Sciatic nerve (tissue), 2 donors: ENCODE measurements at places on chromosomes 16 and 17. TPM values are rescaled to one million over a fixed set of nuclear protein-coding genes. Genes with fewer than 3 reads are reported as not detected.

- no peak for DNase-seq
Observed at GRCh38 chr16:55046916-55047315, 116.3 kb downstream of the IRX5 start.

GRCh38 chr17:76410328-76410965, 26.0 kb downstream of the SPHK1 start:
- no peak for DNase-seq

- DNase-seq, result no peak
Observed at GRCh38 chr17:82056729-82057621, 5.3 kb downstream of the GPS1 start.

DNA sequence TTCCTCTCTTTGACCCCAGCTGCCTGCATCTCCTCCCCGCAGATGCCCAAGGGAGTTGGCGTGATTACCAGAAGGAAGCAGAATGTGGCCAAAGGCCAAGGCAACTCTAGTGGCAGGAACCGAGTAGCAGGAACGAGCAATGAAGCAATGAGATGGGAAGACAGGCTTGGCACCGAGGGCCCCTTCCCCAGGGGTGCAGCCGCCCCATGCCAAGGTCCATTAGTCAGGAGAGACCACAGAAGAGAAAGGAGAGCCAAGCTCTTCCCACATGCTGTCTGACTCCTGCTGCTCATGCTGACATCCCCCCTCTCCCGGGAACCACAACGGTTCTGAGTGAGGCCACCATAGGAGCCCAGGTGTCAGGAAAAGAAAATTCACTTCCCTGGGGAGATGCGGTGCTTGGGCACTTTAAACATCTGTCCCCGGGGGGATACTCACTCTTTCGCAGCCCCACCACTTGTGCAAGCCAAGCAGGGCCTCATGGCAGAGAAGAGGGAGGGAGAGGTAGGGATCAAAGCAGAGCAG, 67.4 kb downstream of the MYO18A start:
- peak; percentile 84 for DNase-seq

GRCh38 chr16:65268331-65268730, 146.5 kb upstream of the CDH11 start:
- DNase-seq, result no peak

GRCh38 chr16:1214719-1215118, 10.3 kb downstream of the TPSG1 start:
- no peak for DNase-seq

DNA sequence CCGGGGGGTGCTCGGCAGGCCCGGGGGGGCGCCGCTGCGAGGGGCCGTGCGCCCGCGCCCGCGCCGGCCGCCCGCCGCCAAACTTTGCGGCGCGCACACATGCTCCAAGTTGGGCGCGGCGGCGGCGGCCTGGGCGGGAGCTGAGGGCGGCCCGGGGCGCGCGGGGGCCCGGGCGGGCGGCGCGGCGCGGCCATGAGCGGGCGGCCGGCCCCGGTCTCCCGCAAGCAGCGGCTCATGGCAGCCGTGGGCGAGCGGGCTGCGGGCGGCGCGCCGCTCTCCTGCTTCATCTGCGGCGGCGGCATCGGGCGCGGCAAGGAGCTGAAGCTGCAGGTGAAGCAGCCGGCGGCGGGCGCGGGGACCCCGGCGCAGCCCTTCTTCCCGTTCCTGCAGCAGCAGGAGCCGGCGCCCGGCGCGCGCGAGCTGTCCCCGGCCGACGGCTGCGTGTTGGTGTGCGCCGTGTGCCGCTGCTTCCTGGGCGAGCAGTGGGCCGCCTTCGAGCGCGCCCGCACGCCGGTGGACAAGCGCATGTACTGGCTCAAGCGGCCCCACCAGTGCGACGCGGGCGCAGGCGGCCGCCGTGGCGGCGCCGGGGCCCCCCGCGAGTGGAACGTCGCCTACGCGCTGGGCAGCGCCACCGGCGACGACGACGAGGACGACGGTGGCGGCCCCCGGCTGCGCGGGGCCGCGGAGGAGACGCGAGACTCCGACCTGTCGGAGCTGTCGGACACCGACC, 57.2 kb upstream of the CIBAR2 start:
- DNase-seq, result no peak

DNA sequence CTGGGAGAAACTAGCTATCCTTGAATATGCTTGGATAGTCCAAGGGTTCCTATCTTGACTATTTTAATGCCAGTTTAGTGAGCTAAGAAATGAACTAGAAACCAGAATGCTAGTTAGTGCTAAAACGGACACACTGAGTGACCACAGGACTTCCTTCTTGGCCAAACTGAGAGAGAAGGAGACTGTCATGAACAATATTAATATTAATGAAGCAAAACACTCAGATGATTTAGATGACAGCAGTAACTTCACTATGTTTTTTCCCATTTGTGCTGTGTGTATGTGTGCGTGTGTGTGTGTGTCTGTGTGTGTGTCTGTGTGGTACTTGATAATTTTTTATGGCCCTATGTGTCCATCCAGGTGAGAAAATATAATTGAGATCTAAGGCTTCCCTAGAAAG, 2.2 kb upstream of the ATXN1L start:
- DNase-seq, result no peak

DNA sequence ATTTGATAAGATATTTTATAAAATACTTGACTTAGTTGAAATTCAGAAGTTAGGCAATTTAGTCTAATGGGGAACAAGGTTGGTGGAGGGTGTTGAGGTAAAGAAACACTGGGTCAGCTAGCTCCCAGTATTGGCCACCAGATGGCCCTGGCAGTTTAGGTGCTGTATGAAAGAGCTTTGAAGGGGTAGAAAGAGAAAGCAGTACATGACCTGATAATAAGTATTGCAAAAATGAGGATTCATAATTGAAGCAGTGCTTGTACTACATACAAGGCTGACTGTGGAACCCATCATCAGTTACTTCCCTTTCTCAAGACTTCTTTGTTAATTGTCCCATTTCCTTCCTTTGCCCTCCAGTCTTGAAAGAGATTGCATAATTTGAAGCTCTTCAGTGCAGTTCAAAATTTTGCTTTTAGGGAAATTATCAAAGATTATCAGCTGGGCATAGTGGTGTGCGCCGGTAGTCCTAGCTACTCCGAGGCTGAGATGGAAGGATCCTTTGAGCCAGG, 29.4 kb downstream of the TANC2 start:
- no peak for DNase-seq

DNA sequence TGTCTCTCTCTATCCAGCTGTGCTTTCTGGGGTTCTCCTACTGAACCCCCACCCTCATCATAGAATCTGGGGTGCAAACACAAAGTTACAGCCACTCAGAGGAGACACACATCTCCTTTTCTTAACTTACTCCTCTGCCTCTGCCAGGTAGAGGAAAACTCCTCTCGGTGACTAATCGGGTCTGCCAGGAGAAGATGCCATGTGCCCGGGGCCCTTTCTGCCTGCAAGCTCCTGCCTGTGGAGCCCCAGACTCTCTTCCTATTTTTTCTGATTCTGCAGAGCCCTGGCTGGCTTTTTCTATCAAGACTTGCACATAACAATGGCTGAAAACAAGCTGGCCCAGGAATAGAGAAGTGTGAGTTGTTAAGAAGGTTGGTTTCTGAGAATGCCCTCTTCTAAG, 10.4 kb downstream of the SLC6A4 start:
- no peak for DNase-seq

DNA sequence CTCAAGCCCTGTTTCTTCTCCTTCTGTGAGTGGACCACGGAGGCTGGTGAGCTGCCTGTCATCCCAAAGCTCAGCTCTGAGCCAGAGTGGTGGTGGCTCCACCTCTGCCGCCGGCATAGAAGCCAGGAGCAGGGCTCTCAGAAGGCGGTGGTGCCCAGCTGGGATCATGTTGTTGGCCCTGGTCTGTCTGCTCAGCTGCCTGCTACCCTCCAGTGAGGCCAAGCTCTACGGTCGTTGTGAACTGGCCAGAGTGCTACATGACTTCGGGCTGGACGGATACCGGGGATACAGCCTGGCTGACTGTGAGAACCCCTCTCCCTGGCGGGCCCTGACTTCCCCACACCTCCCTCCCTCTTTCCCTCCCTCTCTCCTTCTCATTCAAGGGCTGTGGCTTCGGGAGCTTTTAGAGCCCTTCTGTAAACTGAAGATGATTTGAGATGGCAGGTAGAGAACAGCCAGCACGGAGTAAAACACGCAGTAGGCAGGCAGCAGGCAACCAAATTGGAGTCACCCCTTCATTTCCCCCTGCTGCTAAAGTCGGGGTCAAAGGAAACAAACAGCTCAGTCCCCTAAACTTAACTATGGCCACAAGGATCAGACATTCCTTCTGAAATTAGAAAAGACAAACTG, 3.9 kb downstream of the SPACA3 start:
- no peak for DNase-seq

- DNase-seq, result no peak
Observed at GRCh38 chr16:46673320-46674013, 15.5 kb downstream of the VPS35 start.

The FSCN2 gene
- 1.6 TPM for total RNA-seq

The ADAMTS18 gene
- total RNA-seq, result 1.4 TPM

The GSG1L2 gene
- total RNA-seq, result not detected

The KRTAP1-5 gene
- total RNA-seq, result not detected
